Psoas muscle (tissue), 8 donors: ENCODE measurements at places on chromosomes 12 and 14. TPM values are rescaled to one million over a fixed set of nuclear protein-coding genes. Genes with fewer than 3 reads are reported as not detected.

- no peak for DNase-seq
Observed at GRCh38 chr14:98167705-98168104, 1104.3 kb downstream of the BCL11B start.

- no peak for DNase-seq
Observed at GRCh38 chr14:84959851-84960520, 570.0 kb upstream of the FLRT2 start.

GRCh38 chr12:74259199-74259598, 278.4 kb upstream of the ATXN7L3B start:
- no peak for DNase-seq

- no peak for DNase-seq
Observed at GRCh38 chr12:3081886-3082285, 4.7 kb downstream of the TSPAN9 start.

GRCh38 chr12:131102991-131103668, 149.4 kb downstream of the ADGRD1 start:
- no peak for DNase-seq

- DNase-seq, result no peak
Observed at GRCh38 chr12:95690861-95691635, 99.5 kb downstream of the NTN4 start.

- DNase-seq, result no peak
Observed at GRCh38 chr12:12817616-12818015, 4.5 kb downstream of the DDX47 start.

GRCh38 chr12:31234053-31234840, 91.7 kb downstream of the SINHCAF start:
- no peak for DNase-seq

DNA sequence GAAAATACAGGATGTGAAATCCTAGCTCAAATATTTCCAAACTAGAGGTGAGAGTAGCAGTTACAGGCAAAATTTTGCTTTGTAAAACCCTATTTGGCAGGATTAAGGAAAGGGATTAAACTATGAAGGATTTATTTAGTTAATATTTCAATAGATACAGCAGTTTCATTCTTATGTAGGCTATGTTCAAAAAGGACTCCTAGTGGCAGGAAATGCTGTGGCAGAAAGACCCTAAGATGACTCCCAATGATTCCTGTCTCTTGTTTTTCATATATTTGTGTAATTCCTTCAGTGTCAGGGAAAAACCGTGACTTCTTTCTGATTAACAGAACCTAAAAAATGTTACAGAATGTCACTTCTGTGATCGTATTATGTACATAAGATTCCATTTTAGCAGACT, 299.5 kb upstream of the RPL10L start:
- DNase-seq, result no peak

GRCh38 chr14:31261859-31262731, 54.5 kb upstream of the HECTD1 start:
- peak; percentile 38 for DNase-seq

DNA sequence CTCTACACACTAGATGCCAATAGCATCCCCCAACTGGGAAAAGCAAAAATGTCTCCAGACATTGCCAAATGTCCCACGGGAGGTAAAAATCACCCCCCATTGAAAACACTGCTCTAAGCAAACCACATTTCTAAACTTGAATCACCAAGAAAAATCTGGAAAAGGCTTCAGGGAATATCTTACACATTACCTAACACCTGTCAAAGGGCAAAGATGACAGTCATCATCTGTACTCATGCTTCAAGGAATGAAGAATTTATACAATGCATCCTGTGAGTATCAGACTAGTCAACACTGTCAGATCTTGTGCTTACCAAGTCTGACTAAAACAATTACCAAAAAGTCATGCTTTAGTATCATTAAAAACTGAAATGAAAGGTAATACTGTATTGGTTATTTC, 161.6 kb upstream of the SOX5 start:
- DNase-seq, result no peak

DNA sequence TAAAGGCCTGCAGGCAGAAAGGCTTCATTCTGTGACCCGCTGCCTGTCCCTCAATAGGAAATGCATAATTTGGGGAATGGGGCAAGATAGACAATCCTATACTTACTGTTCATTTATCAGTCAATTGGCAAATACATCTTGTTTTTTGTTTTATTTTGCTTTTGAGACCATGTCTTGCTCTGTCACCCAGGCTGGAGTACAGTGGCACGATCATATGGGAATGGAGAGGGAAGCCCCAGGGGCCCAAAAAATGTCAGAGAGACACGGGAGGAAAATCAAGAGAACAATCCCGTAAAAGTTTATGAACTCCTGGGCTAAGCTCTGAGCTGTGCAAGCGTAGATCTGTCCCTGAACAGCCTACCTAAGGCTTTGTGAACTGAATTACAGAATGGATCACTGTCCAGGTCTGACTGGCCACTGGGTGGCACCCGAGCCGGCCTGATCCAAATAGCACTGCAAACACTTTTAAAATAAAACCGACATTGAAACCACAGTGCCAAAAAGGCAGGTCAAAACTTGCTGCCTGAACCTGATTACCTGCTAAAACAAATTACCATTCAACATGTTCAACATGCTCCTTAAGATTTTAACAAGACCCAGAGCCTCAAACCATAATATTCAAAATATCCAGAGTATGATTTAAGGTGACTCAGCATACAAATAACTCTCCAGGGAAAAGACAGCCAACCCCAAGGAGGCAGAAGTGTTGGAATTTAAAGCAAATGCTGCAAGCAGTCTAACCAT, 11.8 kb downstream of the COPS7A start:
- peak; percentile 83 for DNase-seq

GRCh38 chr12:40225337-40225983, 663 bp downstream of the LRRK2 start:
- DNase-seq, result no peak

- DNase-seq, result no peak
Observed at GRCh38 chr12:98042668-98043067, 472.7 kb upstream of the TMPO start.

The NR4A1 gene
- total RNA-seq, result 92.8 TPM

The KLRD1 gene
- total RNA-seq, result 0.59 TPM

The NRDE2 gene
- total RNA-seq, result 11.0 TPM
